ENCODE measurements at places on chromosomes 1 and 21. TPM values are rescaled to one million over a fixed set of nuclear protein-coding genes. Genes with fewer than 3 reads are reported as not detected.

The SLC25A34 gene
- 0.69 TPM for total RNA-seq

The PLD5 gene
- total RNA-seq, result not detected

The EFHD2 gene
- 107 TPM for total RNA-seq

The OR6N1 gene
- not detected for total RNA-seq

The SPATA21 gene
- 0.05 TPM for total RNA-seq

The FNBP1L gene
- 0.21 TPM for total RNA-seq

The KISS1 gene
- not detected for total RNA-seq

The SPRR2B gene
- total RNA-seq, result not detected

DNA sequence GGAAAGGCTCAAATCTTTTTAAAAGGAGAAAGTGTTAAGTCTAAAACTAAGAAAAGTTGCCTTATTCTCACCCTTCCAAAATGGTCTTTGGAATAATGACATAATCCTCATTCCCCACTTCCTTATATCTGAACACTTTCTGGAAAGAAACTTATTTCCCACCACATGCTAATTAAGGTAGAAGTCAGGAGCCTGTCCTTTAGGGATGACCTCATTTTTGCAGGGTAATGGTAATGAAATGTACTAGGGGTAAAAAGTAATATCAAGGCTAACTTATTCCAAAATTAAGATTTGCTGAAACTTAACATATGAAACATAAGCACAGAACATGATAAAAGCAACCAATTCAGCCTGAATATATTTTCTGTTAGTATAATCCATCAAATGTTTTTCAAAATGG lies 29.4 kb upstream of the C1orf185 start:
- no peak overlapping the region for H3K27ac ChIP-seq
- DNase-seq, result no peak
- no peaks in the 10 kb centered on the region for H3K27me3 ChIP-seq
- no peaks in the 10 kb centered on the region for H3K36me3 ChIP-seq
- H3K4me3 ChIP-seq, result no peak overlapping the region
- no peaks in the 10 kb centered on the region for H3K4me1 ChIP-seq

GRCh38 chr21:29656504-29657239 lies 283.1 kb downstream of the GRIK1 start:
- no peak overlapping the region for H3K27ac ChIP-seq
- no peaks in the 10 kb centered on the region for H3K27me3 ChIP-seq
- H3K4me3 ChIP-seq, result no peak overlapping the region
- H3K36me3 ChIP-seq, result no peaks in the 10 kb centered on the region
- no peak for DNase-seq

DNA sequence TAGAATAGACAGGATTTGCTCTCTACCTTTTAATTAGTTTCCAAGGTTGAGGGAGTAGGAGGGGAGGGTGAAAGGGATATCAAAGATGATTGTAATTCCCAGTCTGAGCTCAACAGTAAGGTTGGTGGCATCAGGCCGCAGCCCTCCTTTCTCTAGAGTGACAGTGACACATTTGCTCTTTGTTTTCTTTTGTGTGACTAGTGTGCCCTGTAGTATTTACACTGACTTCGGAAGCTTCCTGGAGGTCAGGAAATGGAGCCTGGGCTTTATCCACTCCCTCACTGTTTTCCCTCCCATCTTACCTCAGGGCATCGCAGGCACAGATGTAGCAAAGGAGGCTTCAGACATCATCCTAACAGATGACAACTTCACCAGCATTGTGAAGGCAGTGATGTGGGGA lies 44.7 kb upstream of the LAX1 start:
- H3K27me3 ChIP-seq, result no peaks in the 10 kb centered on the region
- no peak overlapping the region for H3K27ac ChIP-seq
- H3K36me3 ChIP-seq, result no peaks in the 10 kb centered on the region
- DNase-seq, result no peak

DNA sequence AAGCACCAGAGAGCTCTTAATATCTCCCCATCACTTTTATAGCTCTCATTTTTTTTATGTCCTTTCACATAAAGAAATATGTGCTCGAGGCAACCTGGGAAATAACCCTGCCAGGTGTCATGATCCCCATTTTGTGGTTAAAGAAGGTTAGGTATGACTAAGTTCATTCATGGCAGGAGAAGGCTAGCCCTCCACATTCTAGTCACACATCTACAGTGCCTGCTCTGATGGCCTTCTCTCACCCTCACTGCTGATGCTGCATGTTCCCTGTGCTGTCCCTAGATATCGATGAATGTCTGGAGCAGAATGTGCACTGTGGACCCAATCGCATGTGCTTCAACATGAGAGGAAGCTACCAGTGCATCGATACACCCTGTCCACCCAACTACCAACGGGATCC lies 187.5 kb downstream of the TPR start:
- H3K27ac ChIP-seq, result no peak overlapping the region
- no peaks in the 10 kb centered on the region for H3K27me3 ChIP-seq
- no peaks in the 10 kb centered on the region for H3K4me1 ChIP-seq
- H3K36me3 ChIP-seq, result no peaks in the 10 kb centered on the region
- no peak overlapping the region for H3K4me3 ChIP-seq

- peaks cover 14% of the 10 kb centered on the region for H3K4me1 ChIP-seq
- no peaks in the 10 kb centered on the region for H3K36me3 ChIP-seq
- no peak for DNase-seq
- H3K27me3 ChIP-seq, result no peaks in the 10 kb centered on the region
Observed at GRCh38 chr1:153617663-153618062, 1.5 kb upstream of the S100A14 start.

- H3K27me3 ChIP-seq, result no peaks in the 10 kb centered on the region
- H3K36me3 ChIP-seq, result no peaks in the 10 kb centered on the region
- DNase-seq, result no peak
- no peak overlapping the region for H3K4me3 ChIP-seq
- H3K27ac ChIP-seq, result no peak overlapping the region
Observed at GRCh38 chr1:63921802-63922201, 148.0 kb downstream of the ROR1 start.

DNA sequence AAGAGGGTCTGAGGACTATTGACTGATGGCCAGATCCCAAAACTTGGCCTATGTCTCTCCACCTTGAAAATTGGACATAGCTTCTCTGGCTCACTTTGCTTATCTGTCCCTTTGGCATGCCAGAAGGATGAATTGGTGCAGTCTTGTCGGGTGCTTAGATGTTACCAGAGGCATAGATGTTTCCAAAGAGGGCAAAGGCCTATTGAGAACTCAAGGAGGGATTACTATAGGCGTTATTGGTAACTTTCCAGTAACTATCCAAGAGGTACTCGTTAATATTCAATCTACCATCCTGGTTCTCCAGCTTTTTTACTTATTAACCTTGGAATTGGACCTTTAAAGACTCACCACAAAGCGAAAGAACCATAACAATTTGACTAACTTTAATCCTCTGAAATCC lies 368.3 kb upstream of the ESRRG start:
- H3K27ac ChIP-seq, result no peak overlapping the region
- H3K4me1 ChIP-seq, result no peaks in the 10 kb centered on the region
- no peak for DNase-seq

DNA sequence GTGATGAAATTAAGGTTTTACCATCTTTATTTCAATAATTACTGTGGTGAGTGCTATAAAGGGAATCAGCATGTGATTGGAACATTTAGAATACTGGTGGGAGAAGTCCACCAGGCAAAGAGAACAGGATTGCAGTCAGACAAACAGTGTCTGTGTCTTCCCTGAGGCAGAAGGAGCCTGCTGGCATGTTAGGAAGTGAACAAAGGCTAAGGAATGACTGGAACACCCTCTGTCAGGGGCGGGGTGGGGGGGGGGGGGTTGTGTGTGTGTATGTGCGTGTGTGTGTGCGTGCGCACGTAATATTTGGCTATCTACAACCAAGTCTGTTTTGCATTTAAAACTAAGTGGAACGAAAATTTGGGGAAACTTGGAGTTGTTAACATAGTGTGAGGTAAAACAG lies 30.2 kb downstream of the SRRM1 start:
- H3K27me3 ChIP-seq, result no peaks in the 10 kb centered on the region
- H3K27ac ChIP-seq, result no peak overlapping the region
- H3K4me1 ChIP-seq, result no peaks in the 10 kb centered on the region
- peaks cover 32% of the 10 kb centered on the region for H3K36me3 ChIP-seq
- no peak for DNase-seq
- H3K4me3 ChIP-seq, result no peak overlapping the region

GRCh38 chr21:34342476-34342875 lies 21.3 kb upstream of the KCNE2 start:
- no peak for DNase-seq
- H3K27me3 ChIP-seq, result no peaks in the 10 kb centered on the region
- H3K27ac ChIP-seq, result no peak overlapping the region
- H3K36me3 ChIP-seq, result no peaks in the 10 kb centered on the region

- H3K27ac ChIP-seq, result no peak overlapping the region
- no peaks in the 10 kb centered on the region for H3K36me3 ChIP-seq
- no peak overlapping the region for H3K4me3 ChIP-seq
- no peak for DNase-seq
Observed at GRCh38 chr1:209813902-209814301, 8.0 kb upstream of the IRF6 start.

DNA sequence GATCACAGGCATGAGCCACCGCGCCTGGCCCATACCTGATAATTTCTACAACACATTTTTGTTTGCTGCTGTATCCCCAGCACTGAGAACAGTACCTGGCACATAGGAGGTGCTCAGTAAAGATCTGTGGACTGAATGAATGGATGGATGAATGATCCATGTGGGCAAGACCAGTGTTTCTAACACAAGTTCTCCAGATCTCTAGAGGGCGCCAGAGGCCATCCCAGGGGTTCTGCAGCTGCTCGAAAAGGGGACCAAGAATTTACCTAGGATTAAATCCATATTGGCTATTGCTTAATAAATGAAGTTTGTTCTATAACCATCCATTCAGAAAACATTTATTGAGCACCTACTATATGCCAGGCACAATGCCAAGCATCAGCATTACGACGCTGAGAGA lies 167.7 kb downstream of the ACTL8 start:
- H3K4me1 ChIP-seq, result no peaks in the 10 kb centered on the region
- H3K36me3 ChIP-seq, result no peaks in the 10 kb centered on the region
- H3K4me3 ChIP-seq, result no peak overlapping the region
- H3K27me3 ChIP-seq, result no peaks in the 10 kb centered on the region
- no peak for DNase-seq

DNA sequence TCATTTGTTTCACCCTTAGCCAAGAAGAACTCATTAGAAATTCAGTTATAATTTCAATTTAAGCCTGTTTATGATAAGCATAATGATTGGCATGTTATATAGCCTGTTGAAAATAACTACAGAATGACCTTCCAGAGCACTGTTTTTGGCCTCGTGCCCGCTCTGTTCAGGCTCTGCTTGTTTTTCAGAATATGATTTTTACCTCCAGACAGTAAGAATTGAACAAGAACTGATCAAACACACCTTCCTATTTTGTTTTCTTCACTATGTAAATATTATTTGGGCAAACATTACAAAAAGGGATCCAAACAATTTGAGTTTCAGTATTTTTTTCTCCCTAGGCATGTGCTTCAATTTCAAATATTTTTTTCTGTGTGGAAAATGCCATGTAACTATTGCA lies 48.1 kb upstream of the ANGPTL1 start:
- no peak overlapping the region for H3K4me3 ChIP-seq
- no peaks in the 10 kb centered on the region for H3K36me3 ChIP-seq
- H3K27me3 ChIP-seq, result no peaks in the 10 kb centered on the region
- no peak overlapping the region for H3K27ac ChIP-seq
- DNase-seq, result no peak

- no peaks in the 10 kb centered on the region for H3K36me3 ChIP-seq
- DNase-seq, result no peak
- no peak overlapping the region for H3K27ac ChIP-seq
Observed at GRCh38 chr1:10676963-10677362, 119.5 kb downstream of the CASZ1 start.

DNA sequence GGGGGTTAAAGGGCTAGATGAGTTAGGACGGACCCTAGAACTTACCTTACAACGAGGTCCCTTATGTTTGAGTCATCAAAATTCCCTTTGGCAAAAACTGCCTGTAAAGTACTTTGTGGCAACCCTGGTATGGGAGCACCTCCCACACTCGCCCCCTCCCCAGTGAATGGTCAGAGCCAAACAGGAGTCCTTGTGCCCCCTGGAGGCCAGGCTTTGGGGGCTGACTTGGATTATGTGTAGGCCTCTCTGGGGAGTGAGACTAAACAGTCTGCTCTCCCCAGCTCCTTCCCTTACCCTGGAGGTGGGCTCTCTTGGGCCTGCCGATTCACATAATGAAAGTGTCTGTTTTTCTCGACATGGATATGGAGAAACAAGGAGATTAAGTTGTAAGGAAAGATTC lies 81.2 kb downstream of the ADCY10 start:
- no peaks in the 10 kb centered on the region for H3K27me3 ChIP-seq
- no peak overlapping the region for H3K27ac ChIP-seq
- H3K36me3 ChIP-seq, result no peaks in the 10 kb centered on the region
- no peak for DNase-seq

DNA sequence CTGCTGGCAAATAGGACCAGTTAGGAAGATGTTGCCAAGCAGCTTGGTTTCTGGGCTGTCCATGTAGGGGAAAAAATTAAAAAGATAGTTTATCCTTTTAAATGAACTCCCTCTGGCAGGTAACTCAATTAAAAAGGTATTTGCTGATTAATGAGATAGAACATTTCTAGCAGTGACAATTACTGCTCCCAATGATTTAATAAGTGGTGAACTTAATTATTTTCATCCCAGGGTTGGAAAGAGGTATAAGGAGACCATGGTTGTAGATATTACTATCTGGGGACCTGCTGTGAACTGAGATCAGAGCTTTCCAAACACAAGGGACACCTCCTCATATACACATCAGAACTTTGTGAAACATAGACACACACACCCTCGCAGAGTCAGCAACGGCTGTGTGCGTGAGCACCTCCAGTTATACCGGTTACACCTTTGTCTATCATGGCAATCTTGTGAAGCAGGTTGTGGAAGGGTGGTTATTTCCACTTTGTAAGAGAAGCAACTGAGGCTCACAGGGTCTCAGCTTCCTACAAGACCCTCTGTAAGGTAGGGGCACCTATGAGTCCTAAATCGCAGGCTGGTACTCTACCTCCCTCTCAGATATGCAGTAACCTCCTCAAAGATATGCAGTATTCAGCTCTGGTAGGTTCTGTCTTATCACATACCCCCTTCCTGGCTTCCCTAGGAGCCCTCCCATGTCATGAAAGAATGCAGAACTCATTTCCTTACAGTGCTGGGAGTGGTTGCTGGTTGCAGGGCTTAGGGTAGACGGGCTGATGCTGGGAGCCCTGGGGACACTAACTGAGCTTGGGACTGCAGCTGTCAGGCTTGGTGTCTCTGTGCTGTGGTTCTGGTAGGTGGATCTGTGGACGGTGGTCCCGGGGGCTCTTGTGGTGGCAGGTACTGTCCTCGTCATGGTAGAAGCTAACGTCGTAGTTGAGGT lies 18.5 kb upstream of the MAGOH start:
- DNase-seq, result no peak
- H3K4me3 ChIP-seq, result no peak overlapping the region
- peaks cover 23% of the 10 kb centered on the region for H3K36me3 ChIP-seq
- H3K27ac ChIP-seq, result no peak overlapping the region
- peaks cover 10% of the 10 kb centered on the region for H3K4me1 ChIP-seq

DNA sequence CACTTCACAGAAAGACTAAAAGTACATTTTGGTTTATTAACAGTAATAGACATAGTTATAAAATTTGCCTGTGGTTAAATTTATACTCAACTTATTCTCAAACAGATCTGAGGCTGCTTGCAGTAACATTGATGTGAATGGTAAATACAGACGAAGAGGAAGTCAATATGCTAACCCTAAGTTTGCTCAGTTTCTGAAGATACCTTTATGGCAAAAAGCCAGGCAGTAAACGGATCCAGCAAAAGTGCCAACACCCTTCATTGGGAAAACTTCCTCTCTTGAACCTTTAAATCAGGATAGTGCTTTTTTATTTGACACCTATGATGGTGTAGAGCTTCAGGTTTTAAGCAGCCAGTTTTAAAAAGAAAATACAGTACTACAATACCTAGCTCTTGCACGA lies 16.6 kb upstream of the CCDC181 start:
- H3K4me1 ChIP-seq, result no peaks in the 10 kb centered on the region
- H3K27ac ChIP-seq, result no peak overlapping the region
- no peaks in the 10 kb centered on the region for H3K27me3 ChIP-seq
- H3K4me3 ChIP-seq, result no peak overlapping the region
